ENCODE measurements at places on chromosomes 5 and 9.

- no peak for DNase-seq
These were observed 305.7 kb downstream of the ENC1 start for GRCh38 chr5:74334762-74335384.

DNA sequence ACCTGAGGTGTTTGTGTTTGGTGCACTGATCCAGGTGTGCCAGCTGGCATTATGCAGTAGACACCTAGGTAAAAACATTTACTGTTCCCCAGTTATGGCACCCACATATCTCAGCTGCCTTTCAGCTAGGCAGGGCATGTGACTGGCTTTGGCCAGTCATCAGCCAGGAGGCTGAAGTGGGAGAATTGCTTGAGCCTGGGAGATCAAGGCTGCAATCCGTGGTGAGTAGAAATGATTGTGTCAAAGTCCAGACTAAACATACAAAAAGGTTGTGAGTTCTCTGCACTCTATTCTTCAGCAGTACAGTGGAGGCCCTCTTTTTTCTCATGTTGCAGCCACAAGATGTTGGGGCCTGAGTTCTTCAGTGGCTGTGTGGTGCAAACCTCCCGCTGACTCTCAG is 3.2 kb upstream of the FBLL1 start:
- DNase-seq = no peak

- no peak for DNase-seq
These were observed 1048.8 kb upstream of the ACO1 start for GRCh38 chr9:31335529-31336234.

- no peak for DNase-seq
These were observed 219.4 kb downstream of the SPOCK1 start for GRCh38 chr5:137279521-137280231.

DNA sequence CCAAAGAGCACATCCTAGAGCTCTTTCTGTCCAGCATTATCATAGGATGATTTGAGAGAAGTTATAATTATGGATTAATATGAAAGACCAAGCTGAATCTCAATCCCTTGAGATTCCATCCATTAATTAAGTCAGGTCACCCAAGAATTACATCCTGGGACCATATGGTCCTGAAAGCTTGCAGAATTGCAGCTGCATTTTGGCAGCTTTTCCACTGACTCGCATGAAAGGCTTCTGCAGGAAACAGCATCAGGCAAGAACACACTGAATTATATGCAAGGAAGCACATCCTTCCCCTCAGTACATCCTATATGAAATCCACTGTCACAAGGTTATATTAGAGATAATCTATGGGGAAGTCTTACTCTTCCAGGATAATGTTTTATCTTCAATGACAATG is 109.1 kb upstream of the CTNND2 start:
- no peak for DNase-seq

GRCh38 chr9:130138791-130139190 is 33.4 kb upstream of the NCS1 start:
- no peak for DNase-seq

- DNase-seq = no peak
These were observed 234.9 kb upstream of the ACTBL2 start for GRCh38 chr5:57717555-57717954.

DNA sequence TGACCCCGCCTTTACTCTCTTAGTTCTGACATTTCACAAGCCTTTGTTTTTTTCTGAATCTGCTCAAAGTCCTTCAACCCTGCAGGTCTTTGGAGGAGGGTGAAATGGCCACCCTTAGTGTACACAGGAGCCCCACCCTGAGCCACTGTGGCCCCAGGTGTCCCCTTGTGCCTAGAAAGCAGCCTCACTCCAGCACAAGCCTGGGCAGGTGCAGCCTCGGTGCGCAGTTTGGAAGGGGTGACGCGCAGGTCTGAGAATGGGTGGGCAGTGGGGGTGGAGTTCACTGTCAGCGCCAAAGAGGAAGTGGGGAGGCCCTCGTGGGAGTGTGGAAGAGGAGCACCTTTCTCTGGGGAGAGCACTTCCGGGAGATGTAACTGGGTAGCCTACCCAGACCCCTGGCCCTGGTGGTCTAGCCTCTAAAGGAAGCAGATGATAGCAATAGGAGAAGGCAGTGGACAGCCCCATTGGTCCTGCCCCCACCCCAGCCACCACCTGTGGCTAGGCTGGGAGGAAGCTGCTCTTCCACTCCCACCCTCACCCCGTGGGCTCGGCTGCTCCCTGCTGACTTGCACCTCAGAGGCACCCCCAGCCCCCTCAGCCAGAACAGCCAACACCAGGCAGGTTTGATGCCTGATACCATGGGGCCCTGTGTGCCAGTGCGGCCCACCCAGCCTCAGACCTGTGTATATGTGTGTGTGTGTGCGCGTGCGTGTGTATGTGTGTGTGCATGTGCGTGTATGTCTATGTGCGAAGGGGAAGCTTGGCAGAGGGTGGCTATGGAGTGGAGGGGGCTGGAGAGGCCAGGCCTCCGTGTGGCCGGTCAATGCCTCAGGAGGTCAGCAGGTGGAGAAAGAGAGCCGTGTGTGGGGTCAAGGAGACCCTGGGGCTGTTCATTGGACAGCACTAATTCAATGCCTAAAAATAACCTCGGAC is 16.8 kb upstream of the DAB2IP start:
- DNase-seq = no peak

GRCh38 chr5:59674763-59675162 is 218.8 kb downstream of the PDE4D start:
- no peak for DNase-seq

DNA sequence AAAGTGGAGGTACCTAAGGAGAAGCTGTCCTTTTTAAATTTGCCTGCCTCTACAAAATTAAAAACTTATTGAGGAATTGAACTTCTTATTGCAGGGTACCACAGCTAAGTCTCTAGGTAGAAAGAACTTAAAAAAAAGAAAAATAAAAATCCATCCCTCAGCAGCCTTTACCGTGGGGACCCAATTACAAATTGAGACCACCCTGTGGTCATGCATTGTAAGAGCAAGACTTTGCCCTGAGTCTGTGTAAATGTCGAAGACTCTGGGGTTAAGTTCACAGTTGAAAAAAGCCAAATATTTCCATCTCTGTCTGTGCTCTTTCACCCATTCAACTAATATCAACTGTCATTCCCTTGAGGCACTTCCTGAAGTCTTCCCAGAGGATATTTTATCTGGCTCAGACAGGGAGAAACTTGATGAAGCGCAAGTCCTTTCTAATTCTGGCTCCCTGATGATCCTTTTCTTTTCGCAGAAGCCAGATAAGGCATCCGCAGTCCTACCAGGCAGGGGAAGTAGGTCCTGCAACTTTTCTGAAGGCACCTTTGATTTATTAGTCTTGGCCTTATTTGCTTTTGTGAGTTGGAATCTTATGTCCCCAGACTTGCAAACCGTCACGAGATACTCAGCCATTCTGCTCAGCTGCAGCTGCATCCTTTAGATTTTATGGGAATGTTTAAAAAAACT is 323.8 kb upstream of the WWC1 start:
- DNase-seq = no peak

- DNase-seq = no peak
These were observed 1445.1 kb upstream of the CDH9 start for GRCh38 chr5:28483327-28484025.

GRCh38 chr9:137354153-137354844 is 52.2 kb upstream of the NRARP start:
- DNase-seq = no peak

DNA sequence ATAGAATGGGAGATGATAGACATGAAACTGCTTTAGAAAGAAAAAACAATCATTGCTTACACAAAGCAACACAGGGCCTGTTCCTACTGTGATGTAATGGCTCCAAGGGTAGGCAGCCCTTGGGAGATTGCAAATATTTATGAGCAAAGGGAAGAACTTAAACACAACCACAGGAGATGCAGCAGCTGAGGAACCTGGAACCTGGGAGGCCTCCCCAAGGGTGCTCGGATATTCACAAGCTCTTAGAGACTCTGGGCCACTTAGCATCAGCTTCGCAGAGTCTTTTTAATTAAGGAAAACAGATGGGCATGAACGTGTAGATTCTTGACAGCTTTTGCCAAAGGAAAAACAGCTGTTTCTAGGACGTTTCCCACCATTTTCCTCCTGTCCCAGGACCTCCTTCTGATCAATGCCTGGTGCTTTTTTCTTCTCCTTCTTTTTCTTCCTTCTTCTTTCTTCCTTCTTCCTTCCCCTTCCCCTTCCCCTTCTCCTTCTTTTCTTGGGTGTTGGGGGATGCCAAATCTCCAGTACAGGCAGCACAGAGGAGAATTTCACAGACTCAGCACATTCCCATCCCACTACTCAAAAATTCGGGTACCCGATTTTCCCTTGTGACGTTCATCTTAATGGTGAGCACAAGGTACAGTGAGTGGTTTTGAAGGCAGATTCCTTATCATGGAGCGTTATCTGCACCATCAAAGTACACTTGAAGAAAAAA is 28.1 kb upstream of the TCF7 start:
- DNase-seq = no peak

DNA sequence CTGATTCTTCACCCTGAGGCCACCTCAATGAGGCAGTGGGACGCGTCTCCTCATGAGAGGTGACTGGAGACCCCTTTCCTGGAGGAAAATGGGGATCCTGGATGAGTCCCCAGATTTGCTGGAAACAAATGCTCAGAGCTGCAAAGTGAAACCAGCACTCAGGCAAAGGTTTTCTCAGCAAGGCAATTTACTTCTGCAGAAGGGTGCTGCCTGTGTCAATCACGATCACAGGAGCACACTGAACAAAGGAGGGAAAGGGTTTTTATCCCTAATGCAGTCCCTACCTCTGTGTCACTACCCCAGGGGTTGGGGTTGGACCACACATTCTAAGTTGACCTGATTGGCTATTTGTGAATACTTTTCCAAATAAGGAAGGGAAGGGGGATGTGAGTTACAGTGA is 69.9 kb upstream of the CDK20 start:
- DNase-seq = no peak

DNA sequence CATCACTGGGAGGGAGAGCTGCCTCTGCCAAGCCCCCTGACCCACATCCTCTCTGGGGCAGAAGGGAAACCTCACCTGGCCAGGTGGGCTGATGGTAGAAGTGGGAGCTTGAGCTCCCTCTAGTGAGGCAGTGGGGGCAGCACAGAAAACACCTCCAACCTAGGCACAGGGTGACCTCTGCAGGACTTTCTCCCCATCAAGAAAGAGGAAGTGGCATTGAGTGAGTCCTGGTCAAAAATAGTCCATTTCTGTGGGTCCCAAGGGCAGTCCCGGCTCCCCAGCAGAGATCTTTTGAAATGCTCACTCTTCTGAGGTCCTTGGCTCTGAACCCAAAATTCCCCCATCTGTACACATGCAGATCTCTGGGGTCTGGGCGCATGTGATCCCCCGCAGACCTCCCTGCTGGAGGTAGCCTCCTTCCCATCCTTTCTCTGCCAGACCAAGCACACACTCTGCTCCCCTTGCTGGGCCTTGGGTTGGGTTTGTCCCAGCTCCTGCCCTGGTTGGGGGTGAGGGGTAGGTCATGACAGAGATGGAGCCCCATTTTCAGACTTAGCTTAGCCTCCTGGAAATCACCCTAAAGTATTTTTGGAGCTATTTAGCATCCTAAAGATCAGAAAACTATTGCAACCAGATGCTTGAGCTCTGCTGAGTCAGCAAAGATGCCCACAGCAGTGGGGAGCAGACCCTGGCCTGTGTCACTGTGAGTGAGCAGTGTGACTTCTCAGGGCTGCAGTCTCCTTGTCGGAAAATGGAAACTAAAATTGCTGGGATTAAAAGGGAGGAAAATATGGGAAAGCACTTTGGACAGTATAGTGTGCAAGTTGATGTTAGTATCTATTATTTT is 41.6 kb upstream of the LCP2 start:
- peak; percentile 38 for DNase-seq

- DNase-seq = no peak
These were observed 16.0 kb downstream of the ATP10B start for GRCh38 chr5:160835818-160836528.

DNA sequence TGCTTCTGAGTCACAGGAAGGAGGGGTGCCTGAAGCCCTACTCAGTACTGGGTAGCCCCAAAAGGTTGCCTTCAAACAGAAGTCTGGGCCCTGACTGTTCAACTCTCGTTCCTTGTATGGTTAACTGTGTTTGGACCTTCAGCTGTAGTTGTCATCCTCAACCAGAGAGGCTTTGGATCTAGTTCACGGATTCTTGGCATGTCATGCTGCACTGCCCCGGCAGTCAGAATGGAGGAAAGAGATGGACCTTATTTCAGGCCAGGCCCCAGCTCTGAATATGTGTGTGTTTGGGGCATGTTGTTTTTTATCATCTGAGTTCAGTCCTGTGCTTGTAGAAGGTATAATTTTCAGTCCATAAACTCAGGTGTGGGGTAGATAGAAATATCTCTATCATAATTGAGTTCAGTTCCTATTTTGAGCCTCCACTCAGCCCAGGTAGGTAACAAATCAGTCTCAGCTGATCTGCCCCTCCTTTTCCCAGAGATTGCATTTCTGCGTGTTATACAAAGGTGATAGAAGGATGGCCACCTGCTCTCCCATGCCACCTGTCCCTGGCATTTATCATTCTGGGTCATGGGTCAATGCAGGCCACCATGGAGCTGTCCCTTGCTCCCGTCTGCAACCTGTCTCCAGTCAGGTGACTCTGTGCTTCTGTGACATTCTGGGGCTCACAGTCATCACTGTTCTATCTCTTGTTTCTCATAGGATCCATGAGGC is 127.5 kb upstream of the CPEB4 start:
- DNase-seq = no peak

DNA sequence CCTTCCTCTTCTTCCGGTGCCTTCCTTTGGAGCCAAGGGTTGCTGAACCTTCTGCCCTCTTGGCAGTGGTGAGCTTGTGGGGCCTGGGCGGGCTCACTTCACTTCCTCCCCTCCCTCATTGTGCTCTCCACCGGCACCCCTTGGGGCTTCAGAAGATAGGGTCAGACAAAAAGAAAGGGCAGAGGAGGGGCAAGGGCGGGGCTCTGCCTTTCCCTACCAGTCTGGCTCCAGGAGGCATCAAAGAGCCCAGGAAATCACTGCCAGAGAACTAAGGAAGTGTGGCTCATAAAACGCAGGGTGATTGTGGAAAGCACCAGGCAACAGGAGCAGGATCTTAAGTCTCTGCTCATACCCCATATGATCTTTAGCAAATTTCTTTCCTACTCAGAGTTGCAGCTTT is 34.8 kb downstream of the ACOT12 start:
- DNase-seq = no peak

DNA sequence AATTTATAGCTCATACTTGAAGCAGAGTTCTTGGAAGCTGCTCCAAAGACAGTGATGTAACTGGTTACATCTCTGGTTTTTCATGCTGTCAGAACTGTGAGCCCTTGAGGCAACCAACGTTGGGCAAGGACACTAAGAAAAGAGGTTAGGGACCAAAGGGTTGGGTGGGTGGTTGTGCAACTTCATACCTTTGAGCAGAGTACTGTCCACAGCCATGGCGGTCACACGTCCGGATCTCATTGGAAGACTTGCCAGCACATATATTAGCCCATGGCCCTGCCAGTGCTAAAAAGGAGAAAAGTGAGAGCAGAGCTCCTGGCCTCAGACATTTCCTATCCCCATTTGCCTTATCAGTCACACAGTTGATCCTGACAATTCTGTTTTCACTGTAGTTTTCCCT is 2.1 kb downstream of the LECT2 start:
- DNase-seq = no peak

DNA sequence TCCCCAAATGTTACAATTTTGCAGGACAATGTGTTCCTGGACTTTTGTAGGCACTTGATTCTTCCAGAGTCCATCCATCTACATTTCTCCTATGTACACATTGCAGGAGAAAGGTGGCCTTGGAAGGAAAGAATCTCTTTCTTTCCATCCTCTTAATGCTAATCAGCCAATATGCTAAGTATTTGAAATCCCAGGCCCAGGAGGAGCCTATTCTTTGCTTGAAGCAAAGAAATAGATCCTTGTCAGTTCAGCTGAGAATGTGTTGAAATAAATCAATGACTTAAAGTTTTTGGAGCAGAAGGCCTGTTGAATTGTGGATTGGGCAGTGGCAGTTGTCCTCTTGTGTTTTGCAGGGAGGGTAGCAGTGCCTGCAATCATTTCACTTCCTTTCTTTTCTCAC is 113.3 kb downstream of the PTTG1 start:
- no peak for DNase-seq

All from activated naive CD4-positive, alpha-beta T cell (primary cell).